ENCODE measurements at places on chromosomes 16 and 17. TPM values are rescaled to one million over a fixed set of nuclear protein-coding genes. Genes with fewer than 3 reads are reported as not detected.
A peak's percentile ranks its signal among the peaks of the same experiment; 100 is the strongest.

DNA sequence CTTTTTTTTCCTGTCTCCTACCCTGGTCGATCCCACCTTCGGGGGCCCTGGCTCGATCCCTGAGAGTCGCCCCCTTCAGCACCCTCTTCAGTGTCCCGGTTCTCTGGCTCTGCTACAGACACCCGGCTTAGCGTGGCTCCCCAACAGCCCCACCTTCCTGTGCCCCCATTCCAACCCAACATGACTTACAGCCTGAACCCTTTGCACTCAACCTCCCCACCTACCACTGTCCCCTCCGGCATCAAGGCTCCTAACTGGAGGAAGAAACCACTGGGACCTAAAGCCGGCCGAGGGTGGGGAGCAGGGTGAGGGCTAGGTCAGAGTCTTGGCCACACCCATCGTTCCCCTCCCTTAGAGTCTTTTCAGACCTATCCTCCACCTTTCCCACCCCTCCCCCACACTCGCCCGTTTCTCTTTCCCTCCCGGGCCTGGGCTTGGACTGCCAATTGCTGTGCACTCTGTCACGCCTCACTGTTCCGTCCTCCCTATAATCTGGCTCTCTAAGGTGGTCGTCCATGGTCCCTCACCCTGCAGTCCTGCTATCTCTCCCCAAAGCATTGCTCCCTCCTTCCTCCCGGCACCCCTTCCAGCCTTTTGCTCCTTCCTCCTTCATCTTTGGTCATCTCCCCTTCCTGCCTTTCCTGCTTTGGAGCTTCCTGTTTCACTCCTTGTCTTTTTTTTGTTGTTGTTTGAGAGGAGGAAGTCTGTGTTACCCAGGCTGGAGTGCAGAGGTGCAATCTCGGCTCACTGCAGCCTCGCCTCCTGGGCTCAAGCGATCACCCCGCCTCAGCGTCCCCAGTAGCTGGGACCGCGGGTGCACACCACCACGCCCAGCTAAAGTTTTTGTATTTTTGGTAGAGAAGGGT is 890 bp upstream of the CLDN7 start:
- DNase-seq = no peak

- DNase-seq = no peak
Observed at GRCh38 chr16:66419527-66419926, 7.6 kb upstream of the BEAN1 start.

GRCh38 chr16:89564476-89565255 is 4.2 kb downstream of the RPL13 start:
- DNase-seq = no peak

The PTGES3L gene
- total RNA-seq = 1.6 TPM

The ZNHIT3 gene
- total RNA-seq = 32.9 TPM

DNA sequence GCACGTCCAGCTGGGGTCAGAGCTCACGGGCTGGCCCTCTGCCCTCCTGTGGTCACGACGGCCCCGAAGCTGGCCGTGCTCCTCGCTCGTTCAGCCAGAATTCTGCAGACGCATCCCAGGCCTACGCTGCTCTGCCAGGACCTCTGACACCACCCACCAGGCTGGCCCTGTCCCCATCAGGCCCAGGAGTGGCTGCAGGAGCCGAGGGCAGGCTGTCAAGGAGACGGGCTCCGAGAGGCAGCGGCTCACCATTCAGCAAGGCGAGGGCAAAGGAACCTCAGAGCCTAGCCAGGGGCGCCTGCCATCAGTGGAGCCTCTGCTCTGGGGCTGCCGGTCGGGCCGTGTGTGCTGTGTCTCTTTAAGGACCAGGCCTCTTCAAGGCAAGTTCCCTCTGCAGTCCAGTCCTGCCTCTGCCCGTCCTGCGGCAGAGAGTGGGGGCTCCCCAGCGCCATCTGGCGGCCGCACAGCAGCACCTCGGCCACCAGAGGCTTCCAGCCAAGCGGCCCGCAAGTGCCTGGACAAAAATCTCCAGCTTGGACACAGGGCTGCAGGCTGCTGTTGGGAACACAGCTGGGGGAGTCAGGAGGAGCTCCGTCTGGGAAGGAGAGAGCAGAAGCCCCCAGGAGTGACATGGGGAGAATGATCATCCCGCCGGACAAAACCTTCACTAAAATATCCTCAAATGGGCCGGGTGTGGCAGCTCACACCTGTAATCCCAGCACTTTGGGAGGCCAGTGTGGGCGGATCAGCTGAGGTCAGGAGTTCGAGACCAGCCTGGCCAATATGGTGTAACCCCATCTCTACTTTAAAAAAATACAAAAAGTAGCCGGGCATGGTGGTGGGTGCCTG is 7.4 kb upstream of the ABR start:
- DNase-seq = peak; percentile 39

The TBC1D3 gene
- total RNA-seq = not detected

GRCh38 chr16:57297856-57298255 is 13.4 kb upstream of the PLLP start:
- DNase-seq = no peak

- no peak for DNase-seq
Observed at GRCh38 chr17:14078027-14078426, 8.7 kb downstream of the COX10 start.

- peak; percentile 25 for DNase-seq
Observed at GRCh38 chr17:1931844-1932579, 93.1 kb downstream of the RTN4RL1 start.

The RAB37 gene
- 0.82 TPM for total RNA-seq

- DNase-seq = no peak
Observed at GRCh38 chr16:86051368-86052114, 152.6 kb downstream of the IRF8 start.

- DNase-seq = no peak
Observed at GRCh38 chr16:78679546-78679945, 580.1 kb downstream of the WWOX start.

The DNAH17 gene
- total RNA-seq = 0.25 TPM

GRCh38 chr16:81808933-81809480 is 29.9 kb downstream of the PLCG2 start:
- DNase-seq = no peak

- DNase-seq = no peak
Observed at GRCh38 chr17:68847711-68848110, 107.5 kb downstream of the ABCA8 start.

DNA sequence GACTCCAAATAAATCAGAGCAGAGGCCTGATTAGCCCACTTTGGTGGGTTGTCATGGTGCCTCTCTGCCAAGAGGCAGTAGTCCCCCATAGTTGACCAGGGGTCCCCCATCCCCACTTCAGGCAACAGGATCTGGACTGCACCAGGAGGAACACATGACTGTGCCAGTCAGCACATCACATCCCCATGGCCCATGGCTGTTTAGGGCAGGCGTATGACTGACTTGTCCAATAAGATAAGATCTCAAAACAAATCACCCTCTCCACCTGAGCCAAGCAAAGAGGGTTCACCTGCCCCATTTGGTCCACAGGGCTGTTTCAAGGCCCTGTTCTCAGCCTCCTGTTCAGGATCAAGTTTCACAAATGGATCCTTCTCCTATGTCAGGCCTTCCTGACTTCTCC is 93.3 kb downstream of the C16orf78 start:
- DNase-seq = no peak

GRCh38 chr17:68400404-68400735 is 56.9 kb downstream of the WIPI1 start:
- DNase-seq = no peak

The CFAP119 gene
- total RNA-seq = 1.6 TPM

DNA sequence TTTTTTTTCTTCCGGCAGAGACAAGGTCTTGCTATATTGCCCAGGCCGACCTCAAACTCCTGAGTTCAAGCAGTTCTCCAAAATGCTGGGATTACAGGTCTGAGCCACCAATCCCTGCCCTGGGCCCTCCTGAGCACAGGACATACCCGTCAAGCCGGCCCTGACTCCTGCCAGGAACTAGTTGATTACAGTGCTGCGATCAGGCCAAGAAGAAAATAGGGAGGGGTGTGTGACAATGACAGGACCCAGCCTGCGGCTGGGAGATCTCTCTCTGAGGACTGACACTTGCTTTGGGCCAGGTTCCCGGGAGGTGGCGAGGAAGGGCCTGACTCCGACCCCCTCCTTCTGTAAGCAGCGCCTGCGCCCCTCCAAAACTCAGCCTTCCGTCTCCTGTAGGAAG is 276.6 kb downstream of the MRTFB start:
- DNase-seq = no peak

The PRKAR1A gene
- 233 TPM for total RNA-seq

- no peak for DNase-seq
Observed at GRCh38 chr16:3656491-3657468, 2.3 kb downstream of the DNASE1 start.

DNA sequence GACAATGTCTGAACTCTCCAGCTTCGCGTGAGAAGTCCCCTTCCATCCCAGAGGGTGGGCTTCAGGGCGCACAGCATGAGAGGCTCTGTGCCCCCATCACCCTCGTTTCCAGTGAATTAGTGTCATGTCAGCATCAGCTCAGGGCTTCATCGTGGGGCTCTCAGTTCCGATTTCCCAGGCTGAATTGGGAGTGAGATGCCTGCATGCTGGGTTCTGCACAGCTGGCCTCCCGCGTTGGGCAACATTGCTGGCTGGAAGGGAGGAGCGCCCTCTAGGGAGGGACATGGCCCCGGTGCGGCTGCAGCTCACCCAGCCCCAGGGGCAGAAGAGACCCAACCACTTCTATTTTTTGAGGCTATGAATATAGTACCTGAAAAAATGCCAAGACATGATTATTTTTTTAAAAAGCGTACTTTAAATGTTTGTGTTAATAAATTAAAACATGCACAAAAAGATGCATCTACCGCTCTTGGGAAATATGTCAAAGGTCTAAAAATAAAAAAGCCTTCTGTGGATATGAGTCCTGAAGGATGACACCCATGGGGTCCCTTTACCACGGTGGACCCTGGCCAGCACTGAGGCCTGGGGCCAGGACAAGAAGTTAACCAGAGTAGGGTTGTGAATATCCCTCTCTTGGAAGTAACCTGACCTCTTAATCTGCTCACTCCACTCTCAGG is 10.5 kb upstream of the ITGAD start:
- DNase-seq = no peak

- no peak for DNase-seq
Observed at GRCh38 chr16:17437981-17438380, 32.8 kb downstream of the XYLT1 start.

- DNase-seq = no peak
Observed at GRCh38 chr16:1461146-1461545, 13.7 kb downstream of the CLCN7 start.

- no peak for DNase-seq
Observed at GRCh38 chr16:78040396-78040795, 18.0 kb downstream of the CLEC3A start.

DNA sequence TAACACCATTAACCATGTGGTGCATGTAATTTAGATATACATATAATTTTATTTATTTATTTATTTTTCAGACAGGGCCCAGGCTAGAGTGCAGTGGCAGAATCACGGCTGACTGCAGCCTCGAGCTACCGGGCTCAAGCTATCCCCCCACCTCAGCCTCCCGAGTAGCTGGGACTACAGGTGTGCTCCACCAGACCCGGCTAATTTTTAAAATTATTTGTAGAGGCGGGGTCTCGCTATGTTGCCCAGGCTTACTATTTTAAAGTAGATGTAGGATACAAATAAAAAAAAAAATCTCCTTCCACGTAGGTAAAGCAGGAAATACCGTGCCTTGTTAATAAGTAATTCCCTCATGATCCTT is 446 bp upstream of the COQ7 start:
- no peak for DNase-seq

The PRR35 gene
- not detected for total RNA-seq

The KRT222 gene
- total RNA-seq = not detected

- DNase-seq = no peak
Observed at GRCh38 chr16:88539652-88540345, 30.4 kb upstream of the ZC3H18 start.

The ACBD4 gene
- total RNA-seq = 8.2 TPM

GRCh38 chr17:1919201-1919600 is 89.4 kb downstream of the RPA1 start:
- no peak for DNase-seq

- DNase-seq = no peak
Observed at GRCh38 chr16:11232852-11233726, 22.9 kb downstream of the SOCS1 start.

The TSPOAP1 gene
- 9.4 TPM for total RNA-seq

DNA sequence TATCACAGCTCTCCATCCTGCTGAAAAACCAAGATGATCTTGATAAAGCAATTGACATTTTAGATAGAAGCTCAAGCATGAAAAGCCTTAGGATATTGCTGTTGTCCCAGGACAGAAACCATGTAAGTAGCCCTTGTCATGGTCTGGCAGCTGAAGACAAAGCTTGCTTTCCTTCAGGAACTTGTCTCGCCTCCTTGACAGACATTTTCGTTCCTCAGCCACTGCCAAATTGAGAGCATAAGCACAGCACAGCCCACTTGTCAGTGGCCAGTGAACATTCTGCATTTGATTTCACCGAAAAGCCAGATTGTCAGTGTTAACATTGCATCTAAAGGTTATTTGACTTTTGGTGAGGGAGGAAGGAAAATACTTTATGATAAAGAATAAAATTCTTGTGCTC is 35.6 kb downstream of the MAP3K3 start:
- DNase-seq = no peak

DNA sequence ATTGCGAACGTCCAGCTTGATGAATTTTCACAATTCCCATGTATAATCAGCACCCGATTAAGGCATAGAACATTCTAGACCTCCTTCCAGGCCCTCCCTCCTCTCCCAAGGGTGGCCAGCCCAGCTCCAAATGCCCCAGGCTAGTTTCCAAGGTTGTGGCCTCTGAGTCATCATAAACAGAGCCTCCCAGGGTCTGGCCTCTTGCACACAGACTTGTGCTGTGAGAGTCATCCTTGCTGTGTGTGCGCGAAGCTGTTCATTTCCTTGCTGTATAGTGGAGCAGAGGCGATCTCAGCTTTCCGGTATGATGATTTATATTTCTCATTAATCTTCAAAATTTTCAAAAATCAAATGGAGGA is 20.5 kb upstream of the JPH3 start:
- DNase-seq = peak; percentile 90

All from kidney epithelial cell (primary cell).